ENCODE measurements at places on chromosomes 5 and 9.

DNA sequence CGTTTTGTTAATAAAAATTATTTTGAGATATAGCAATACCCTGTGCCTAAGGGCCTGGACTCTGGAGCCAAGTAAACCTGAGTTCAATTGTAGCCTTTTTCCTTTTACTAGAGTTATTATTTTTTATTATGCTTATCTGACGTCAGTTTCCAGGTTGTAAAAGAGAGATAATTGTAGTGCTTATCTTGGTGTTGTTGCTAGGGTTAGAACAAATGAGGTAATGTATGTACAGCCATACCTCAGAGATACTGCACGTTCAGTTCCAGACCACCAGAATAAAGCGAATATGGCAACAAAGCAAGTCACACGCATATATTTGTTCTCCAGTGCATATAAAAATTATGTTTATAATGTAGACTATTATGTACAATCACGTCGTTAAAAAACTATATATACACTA lies 215.0 kb downstream of the VPS13A start:
- no peak for DNase-seq

DNA sequence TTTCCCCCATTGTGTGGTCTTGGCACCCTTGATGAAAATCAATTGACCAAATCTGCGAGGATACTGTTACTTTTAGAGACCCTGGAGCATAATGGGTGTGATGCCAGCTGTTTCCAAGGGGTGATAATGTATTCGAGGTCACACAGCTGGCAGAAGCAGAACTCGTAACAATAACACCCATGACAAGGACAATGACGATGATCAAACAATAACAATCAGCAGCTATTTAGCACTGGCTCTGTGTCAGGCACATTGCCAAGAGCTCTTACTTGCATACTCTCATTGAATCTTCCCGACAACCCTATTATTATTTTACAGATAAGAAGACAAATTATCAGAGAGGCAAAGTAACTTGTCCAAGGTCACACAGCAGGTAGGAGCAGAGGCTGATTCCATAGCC lies 223.7 kb upstream of the MSX2 start:
- DNase-seq: no peak

DNA sequence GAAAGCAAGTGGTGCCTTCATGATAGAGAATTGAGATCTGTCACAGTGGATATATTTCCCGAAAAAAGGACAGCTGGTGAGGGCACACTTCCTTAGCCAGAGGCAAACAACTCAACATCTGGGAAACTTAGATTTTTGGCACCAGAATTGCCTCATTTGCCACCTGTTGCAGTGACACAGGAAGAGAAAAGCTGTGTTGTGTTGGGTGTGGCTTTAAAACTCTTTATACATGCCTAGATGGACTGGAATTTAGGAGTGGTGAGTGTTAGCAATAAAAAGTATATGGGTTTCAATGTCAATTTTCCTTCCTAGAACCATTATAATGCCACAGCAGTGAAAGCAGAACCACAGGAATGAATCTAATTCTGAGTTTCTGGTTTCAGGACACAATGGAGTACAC lies 62.6 kb upstream of the CEMIP2 start:
- no peak for DNase-seq

DNA sequence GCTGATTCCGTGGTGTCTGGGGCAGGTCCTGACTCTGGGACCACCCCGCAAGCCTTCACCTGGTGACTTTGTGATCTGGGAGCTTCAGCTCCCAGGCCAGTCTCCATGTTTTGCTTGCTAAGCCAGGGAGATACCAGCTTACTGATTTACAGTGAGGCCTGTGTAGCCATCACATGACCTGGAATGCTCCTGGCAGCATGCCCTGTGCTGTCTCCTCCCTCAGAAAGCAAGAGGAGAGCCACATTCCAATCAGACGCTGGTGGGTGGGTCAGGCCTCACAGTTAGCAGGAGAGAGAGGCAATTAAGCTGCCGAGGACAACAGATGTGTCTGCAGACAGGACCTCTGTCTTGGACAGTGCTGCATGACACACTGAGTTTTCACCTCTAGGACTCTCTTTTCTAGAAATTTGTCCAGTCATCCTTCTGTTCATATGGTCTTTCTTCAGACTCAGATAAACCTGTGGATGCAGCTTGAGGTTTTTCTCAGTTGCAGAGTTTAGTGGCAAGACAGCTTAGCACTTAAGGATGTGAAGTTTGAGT lies 24.4 kb upstream of the GRPEL2 start:
- no peak for DNase-seq

GRCh38 chr9:85534340-85534739 lies 207.4 kb downstream of the AGTPBP1 start:
- no peak for DNase-seq

DNA sequence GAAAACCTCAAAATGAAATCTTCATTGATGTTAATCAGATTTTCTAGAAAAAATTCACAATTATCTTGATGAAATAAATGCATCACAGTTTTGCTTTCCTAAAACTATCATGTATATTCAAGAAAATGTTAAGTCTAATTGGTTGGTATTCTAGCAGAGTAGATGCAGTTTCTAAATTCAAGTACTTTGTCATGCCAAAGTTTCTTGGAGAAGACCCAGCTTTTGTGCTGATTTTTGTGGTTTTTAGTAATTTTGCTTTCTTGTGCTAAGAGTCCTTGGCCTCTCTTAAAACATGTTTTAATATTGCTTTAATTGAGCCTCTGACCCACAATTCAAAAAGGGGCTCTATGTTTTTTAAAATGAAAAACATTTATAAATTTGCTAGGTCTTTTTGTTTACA lies 924.8 kb upstream of the PTPRD start:
- DNase-seq: no peak

DNA sequence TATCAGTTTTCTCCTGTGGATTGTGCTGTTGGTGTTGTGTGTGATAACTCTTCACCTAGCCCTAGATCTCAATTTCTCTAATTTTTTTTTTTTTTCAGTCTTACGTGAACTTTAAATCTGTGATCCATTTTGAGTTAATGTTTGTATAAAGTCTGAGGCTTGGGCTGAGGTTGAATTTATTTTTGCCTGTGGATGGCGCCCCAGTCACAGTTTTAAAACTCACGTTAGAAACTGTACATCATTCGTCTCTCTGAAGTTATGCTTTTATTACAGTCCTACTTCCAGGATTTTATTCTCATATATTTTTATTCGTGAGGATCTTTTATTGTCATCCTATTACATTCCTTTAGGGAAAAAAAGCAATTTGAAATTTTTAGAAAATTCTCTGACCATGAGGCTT lies 103.1 kb downstream of the EHMT1 start:
- DNase-seq: no peak
